ENCODE measurements at places on chromosomes 7 and 10.

DNA sequence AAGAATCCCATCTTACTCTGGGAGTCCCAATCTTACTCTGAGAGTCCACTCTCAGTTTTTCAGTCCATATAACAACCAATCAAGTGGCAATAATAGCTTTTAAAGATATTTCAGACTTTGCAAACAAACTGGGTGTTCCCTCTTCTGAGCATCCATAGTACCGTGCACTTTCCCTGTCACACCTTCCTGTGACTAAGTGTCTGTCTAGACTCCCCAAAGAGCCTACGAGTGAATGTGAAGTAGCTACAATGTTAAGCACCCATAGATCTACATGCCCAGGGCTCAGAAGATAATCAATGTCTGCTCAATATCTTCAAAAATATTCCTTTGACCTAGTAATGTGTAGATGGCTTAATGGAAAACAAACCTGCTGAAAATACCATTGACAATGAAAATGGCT lies 95.6 kb upstream of the ASAH2 start:
- no peak for DNase-seq

- no peak for DNase-seq
Observed at GRCh38 chr10:81179324-81179723, 641.6 kb downstream of the SH2D4B start.

DNA sequence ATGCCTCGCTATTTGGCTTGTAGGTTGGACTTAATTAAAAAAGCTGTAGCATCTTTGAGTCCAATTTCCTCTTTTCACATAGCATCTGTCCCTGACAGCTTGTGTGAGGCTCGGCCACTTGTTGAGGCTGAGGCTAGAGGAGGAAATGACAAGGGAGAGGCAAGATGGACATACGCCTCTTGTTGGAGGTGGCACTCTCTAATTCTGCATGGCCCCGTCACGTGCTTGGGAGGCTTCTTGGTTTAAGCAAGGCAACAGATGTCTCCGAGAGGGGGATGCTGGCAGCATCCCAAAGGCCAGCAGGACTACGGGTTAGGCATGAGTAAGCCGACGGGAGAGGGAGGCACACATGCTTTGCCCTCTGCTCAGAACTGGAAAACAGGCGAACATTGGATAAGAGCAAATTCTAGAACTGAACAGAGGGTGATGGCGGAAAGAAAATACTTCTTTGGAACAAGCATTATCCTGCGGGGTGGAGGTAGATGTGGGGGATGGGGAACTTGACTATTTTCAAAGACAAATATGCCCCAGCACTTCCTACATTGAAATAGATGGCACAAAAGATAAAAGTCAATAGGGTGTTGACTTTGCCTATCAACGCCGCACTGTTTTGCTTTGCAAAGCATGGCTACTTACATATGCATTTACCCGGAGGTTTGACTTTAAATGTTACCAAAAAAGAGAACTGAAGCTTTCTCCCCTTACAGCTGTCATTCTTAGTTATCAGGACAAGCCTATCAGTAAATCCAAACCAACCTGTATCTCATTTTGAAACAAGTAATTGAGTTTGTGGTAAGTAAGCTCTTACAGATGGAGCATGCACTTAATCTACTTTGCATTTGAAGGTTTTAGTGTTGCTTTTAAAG lies 94.8 kb downstream of the CHN2 start:
- no peak for DNase-seq

GRCh38 chr10:31623466-31623865 lies 304.4 kb downstream of the ZEB1 start:
- no peak for DNase-seq

GRCh38 chr7:40918701-40919271 lies 784.0 kb downstream of the SUGCT start:
- no peak for DNase-seq

GRCh38 chr10:98370831-98371820 lies 43.9 kb downstream of the PYROXD2 start:
- DNase-seq, result no peak
